ENCODE measurements at places on chromosomes 3 and 15.

- no peak for DNase-seq
Measured at GRCh38 chr3:70646635-70647034, 334.2 kb upstream of the MDFIC2 start.

GRCh38 chr3:9550999-9551398 is 2.6 kb downstream of the LHFPL4 start:
- DNase-seq, result no peak

- DNase-seq, result no peak
Measured at GRCh38 chr15:49506341-49506740, 83.3 kb downstream of the FGF7 start.

DNA sequence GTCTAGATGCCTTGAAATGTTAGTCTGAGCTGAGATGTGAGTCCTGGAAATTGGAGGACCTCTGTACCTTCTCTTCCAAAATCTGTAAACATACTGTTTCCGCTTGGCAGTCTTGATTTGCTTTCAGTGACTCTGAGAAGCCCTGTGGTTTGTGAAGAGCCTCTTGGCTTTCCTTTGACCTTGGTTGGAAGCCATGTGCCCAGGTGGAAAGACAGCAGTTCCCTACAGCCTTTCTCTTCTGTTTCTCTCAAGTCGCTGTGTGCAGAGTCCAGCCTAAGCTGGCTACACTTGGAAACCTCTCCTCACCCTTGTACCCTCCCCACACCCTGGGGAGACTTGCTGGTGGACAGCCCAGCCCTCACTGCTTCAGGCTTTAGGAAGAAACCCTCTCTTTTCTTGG is 129.8 kb upstream of the CTDSPL start:
- DNase-seq, result no peak

DNA sequence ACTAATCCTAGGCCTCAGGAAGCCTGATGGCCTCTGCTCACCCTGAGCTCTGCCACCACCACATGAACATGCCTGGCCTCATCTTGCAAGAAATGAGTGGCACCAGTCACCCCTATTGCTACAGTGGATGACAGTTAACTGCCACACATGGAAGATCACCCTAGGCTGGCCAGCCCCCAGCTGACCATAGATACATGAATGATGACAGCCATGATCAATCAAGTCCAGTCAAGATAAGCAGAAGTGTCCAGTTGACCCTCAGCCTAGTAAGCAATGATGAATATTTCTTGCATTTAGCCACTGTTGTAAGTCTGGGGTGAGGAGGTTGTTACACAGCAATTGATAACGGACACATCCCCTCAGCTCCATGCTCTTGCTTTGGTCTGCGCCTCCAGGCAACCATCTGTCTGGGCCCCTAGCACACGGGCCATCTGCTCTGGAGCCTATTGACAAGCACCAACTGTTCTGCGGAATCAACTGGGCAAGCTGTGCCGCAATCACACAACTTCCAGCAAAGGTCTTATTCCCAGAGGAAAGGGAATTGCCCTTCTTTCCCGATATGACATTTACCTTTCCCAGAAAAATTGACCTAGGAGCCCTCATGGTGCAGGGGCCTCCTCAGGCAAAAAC is 2.2 kb upstream of the LYZL4 start:
- DNase-seq, result no peak

GRCh38 chr3:195549931-195550519 is 6.9 kb upstream of the PPP1R2 start:
- peak; percentile 77 for DNase-seq

DNA sequence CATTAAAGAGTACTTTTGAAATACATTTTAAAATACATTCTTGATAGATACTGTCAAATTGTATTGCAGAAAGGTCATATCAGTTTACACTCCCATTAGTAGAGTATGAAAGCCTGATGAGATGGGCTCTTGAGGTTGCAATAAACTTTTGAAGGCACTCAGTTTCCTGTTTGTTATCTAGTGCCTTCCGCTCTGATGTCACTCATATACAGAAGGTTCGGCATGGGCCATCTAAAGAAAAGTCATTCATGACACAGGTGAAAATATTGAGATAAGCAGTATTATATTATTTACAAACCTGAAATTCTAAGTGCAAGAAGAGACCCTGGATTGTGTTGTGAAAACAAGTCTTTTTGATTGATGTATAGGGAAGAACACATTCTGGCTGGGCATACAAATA is 36.5 kb upstream of the DENND4A start:
- DNase-seq, result peak; percentile 13

DNA sequence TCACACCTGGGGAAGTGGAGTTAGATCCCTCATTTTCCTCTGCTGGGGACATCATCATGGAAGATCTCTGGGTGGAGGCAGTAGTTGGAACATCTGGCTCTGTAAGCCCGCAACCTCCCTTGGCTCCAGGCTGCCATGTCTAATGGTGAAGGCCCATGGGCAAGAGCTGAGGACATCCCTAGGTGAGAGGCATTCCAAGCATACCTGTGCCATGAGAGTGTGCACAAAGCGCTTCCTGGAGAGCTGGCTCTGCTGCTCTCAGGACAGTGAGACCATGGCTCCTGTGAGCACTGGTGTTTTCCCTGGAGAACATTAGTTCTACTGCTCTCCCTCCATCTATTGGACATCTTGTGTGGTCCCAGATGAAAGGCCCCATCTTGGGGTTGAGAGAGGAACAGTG is 7.7 kb downstream of the MAPKAPK3 start:
- DNase-seq, result no peak

DNA sequence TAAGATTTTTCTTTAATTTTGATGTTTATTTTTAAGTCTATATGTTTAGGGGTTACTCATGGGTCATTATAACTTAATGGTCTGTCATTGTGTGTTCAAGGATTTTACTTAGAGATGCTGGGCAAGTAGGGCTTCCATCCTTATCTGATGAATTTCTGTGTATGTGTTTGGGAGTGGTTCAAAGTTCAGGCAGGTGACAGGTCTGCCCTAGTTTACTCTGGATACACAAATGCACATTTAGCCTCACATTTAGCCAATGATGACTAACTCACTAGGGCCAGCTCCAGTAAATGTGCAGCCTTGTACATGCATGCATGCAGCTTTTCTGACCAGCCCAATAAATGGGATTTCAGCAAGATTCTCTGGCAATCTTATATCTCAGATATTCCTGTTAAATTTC is 554.1 kb downstream of the SI start:
- DNase-seq, result no peak

DNA sequence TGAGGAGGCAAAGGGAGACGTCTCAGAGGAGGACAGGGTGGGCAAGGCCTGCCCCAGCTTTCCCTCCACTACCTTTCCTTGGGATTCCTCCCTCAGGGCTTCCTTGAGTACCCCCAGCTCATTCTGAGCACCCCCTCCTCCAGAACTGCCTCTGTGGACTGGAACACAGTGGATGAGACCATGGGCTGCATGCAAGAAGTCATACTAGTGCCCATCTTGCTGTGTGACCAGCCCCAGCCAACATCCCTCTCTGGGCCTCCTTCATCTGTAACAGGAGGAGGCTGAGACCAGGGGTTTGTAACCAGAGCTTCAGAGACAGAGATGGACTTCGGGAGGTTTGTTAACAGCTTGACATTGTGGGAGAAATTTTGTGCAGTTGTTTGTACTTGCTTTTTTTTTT is 25.6 kb downstream of the FEM1B start:
- peak; percentile 14 for DNase-seq

- no peak for DNase-seq
Measured at GRCh38 chr3:131553495-131554247, 50.9 kb upstream of the MRPL3 start.

DNA sequence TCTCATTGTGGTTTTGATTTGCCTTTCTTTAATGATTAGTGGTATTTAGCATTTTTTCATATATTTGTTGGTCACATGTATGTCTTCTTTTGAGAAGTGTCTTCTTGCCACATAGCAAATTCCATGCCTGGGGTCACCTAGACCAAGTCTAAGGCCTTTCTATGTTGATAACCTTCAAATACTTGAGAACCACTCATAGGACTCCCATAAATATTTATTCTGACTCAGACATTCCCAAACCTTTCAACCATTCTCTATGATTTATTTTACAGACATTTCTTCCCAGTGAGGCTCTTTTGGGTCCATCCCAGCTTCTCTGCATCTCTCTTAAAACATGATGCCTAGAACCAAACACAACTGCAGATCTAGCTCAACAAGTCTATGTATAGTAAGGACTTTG is 69.2 kb downstream of the ATP8B4 start:
- no peak for DNase-seq

GRCh38 chr3:20310629-20311028 is 124.6 kb upstream of the SGO1 start:
- DNase-seq, result no peak

DNA sequence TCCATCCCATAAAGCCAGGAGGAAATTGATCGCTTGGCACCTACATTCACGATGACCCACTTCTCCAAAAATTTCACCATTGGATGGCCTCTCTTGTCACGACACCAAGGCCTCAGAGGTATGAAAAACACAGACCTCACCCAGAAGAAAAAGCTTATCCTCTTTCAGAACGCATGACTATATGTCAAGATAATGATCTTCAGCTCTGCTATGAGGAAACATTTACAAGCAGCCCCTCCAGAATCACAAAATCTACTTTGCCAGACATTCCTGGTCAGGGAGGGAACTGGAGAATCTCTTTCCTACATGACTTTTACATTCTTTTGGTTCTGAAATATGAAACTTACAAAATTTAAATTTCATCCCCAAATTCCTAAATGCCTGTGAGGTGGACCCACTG is 122.7 kb downstream of the WNT5A start:
- DNase-seq, result no peak

GRCh38 chr15:84749111-84749991 is 959 bp downstream of the ZNF592 start:
- DNase-seq, result peak; percentile 64

DNA sequence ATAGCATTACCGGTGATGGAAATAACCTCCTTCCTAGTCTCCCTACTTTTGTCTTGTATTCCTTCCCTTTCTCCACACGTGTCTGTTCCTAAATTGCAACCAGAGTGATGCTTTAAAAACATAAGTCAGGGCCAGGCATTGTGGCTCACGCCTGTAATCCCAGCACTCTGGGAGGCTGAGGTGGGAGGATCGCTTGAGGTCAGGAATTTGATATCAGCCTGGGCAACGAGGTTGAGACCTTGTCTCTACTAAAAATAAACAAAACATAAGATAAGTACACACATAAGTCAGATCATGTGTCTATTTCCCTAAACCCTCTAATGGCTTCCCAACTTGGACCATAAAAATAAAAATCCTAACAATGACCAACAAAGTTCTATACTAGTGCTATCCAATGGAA is 18.4 kb downstream of the ARMC8 start:
- no peak for DNase-seq

- no peak for DNase-seq
Measured at GRCh38 chr3:61674596-61674995, 113.2 kb downstream of the PTPRG start.

DNA sequence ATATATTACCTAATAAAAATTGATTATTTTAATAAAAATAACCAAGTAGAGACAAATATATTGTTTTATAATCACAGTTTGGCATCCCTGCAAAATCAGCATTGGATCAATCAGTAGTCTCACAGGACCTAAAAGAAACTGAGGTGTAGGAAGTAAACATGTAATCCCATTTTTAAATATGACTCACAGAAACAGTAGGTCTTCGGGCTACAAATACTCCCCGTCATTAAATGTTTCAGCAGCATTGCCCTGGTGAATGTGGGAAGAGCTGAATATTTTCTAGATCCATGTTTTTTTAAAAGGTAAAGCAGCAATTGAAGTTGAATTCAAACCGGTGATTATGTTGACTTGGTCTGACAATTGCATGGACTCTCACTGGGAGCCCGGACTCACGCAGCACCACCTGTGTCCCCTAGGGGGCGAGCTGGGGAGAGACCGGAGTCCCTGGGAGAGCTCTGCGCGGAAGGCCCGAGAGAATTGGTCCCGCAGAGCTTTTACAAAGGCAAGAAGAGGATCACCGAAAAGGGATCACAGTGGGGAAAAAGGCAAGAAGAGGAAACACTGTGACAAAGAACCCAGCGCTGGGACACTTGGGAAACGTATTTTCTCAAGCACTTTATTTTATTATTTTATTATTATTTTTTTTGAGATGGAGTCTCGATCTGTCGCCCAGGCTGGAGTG is 17.2 kb upstream of the USP3 start:
- DNase-seq, result peak; percentile 97

DNA sequence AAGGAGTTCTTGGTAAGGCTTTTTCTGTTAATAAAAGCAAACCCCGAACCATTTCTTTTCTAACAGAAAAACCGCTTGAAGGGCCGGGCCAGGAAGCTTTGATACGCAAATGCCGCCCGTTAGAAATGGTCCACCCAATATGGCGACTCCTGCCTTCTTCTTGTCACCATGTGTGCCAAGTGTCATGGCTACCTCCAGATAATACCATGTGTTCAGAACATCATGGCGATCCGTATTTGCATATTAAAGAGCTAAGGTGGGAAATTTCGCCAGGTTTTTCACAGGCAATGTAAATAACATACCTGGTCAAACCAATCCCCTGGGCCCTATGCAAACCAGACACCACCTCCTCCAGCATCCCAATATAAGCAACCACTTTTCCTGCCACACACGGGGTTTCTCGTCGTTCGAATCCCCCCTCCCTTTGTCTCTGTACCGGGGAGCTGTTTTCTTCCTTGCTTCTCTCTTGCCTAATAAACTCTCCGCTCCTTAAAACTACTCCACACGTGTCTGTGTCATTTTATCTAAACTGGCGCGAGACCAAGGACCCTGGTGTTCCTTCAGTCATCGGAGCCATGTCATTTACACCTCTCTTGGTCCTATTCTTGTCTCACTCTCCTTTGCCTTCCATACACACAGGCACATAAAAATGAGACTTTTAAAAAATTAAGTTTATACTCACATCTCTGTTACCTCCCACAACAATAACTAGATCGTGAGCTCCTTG is 34.5 kb downstream of the NCEH1 start:
- DNase-seq, result no peak

- DNase-seq, result no peak
Measured at GRCh38 chr15:75639191-75639708, 774 bp downstream of the IMP3 start.

- DNase-seq, result no peak
Measured at GRCh38 chr3:149235599-149236424, 14.2 kb upstream of the CP start.

GRCh38 chr3:71956069-71956340 is 171.1 kb upstream of the PROK2 start:
- DNase-seq, result no peak

GRCh38 chr3:13223574-13224237 is 150.5 kb upstream of the IQSEC1 start:
- DNase-seq, result no peak

- peak; percentile 40 for DNase-seq
Measured at GRCh38 chr3:184740509-184741258, 28.8 kb upstream of the MAGEF1 start.

DNA sequence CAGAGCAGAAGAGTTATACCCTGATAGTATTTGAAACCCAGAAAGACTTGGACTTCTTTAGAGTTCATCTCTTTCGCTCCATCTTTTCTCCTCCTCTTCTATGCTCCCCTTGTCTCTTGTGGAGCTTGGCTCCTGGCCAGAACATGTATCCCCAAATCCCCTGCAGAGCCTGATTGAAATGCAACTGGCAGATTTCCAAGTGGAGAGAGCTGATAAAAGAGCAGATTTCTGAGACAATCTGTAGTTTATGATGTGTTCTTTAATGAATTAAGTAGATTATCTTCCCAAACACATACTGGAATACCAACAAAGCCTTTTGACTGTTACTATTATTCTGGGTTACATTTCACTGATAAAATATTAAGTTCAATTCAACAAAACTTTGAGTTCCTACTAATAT is 33.4 kb downstream of the UNC13C start:
- no peak for DNase-seq

- DNase-seq, result no peak
Measured at GRCh38 chr15:48475600-48476395, 144.6 kb downstream of the DUT start.

All from activated T-cell treated with anti-CD3 and anti-CD28 coated beads, Interleukin-2, amount 50 U/mL, for 48 hours (primary cell).